Right renal cortex interstitium (tissue), 3 donors: ENCODE measurements at places on chromosomes 5 and 9. TPM values are rescaled to one million over a fixed set of nuclear protein-coding genes. Genes with fewer than 3 reads are reported as not detected.

GRCh38 chr5:585556-585955 is 26.6 kb upstream of the CEP72 start:
- no peak for DNase-seq

- DNase-seq, result no peak
Measured at GRCh38 chr9:79946712-79947111, 374.9 kb downstream of the TLE4 start.

DNA sequence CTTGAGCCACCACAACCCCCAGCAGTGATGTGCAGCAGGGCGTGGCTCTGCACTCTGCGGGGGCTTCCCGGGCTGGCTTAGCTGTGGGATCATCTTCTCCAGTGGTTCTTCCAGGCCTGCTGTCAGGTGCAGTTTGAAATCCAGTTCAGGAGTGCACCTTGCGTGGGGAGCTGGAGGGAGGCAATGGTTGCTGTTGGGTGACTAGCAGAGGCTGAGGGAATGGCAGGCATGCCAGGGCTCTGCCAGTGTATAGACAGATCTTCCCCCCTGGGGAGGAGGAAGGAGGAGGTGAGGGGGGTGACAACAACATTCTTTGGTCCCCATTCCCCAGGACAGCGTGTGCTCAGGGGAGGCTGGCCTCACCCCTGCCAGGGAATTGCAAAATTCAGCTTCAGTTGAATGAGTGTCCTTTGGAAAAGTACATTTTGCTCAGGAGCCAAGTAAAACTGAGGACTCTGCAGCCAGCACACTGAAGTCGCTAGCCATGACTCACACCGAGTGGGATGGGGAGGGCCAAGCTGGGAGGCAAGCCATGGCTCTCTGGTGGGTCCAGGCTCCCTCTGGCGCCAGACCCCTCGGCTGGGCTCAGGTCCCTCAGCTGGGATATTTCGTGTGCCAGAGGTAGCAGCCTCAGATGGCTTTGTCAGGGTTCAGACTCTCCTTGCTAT is 35.0 kb downstream of the ERGIC1 start:
- DNase-seq, result no peak

DNA sequence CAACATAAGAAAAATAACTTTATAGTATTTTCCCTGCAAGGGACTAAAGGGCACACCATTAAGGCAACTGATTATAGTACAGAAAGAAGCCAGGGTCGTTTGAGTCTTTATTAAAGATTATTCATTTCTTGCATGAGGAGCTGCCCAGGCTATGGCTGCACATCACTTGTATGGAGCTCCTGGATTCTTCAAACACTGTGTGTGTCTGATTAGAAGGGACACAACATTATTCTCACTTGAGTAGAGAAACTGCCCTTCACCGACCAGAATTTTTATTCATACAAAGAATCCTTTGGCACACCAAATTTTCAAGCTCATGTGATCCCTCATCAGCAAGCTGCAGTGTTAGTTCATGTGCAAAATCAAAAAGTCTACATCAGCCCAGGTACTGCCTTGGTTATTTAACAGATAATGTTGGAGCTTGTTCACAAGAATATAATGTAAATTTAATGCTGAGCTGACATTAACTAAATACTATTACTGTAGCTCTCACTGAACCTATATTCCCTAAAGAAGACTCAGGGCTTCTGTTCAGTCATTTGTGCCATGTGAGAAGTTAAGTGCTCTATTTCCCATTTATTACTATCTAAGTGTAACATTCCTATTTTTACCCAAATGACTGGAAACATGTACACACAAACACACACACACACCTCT is 9.9 kb downstream of the C5orf63 start:
- no peak for DNase-seq

DNA sequence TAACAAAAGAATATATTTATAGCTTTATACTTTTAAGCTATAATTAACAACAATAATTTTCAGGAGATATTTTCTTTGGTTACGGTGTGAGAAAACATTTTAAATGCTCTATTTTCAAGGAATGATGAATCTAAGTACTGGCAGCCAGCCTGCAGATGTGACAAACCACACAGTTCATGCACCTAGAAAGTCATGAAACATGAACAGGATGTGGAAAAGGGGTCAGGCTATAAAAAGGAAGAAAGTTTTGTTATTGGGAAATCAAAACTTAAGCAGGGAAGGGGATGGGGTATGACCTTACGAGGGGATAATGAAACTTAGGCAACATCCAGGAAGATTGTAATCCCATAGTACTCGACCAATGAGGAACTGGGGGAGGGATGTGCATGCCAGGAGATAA is 508.7 kb upstream of the GRAMD2B start:
- no peak for DNase-seq

GRCh38 chr9:426264-426663 is 211.6 kb downstream of the DOCK8 start:
- no peak for DNase-seq

The EPB41L4B gene
- polyA plus RNA-seq, result 14.3 TPM

The C8G gene
- 0.58 TPM for polyA plus RNA-seq
